Activated CD4-positive, alpha-beta memory T cell treated with anti-CD3 and anti-CD28 coated beads for 36 hours (primary cell): ENCODE measurements at places on chromosomes 7 and 10. TPM values are rescaled to one million over a fixed set of nuclear protein-coding genes. Genes with fewer than 3 reads are reported as not detected.

- peak; percentile 4 for DNase-seq
Observed at GRCh38 chr10:124995605-124996004, 53.7 kb downstream of the ZRANB1 start.

GRCh38 chr10:43202657-43203447 is 64.0 kb downstream of the RASGEF1A start:
- peak; percentile 63 for DNase-seq

DNA sequence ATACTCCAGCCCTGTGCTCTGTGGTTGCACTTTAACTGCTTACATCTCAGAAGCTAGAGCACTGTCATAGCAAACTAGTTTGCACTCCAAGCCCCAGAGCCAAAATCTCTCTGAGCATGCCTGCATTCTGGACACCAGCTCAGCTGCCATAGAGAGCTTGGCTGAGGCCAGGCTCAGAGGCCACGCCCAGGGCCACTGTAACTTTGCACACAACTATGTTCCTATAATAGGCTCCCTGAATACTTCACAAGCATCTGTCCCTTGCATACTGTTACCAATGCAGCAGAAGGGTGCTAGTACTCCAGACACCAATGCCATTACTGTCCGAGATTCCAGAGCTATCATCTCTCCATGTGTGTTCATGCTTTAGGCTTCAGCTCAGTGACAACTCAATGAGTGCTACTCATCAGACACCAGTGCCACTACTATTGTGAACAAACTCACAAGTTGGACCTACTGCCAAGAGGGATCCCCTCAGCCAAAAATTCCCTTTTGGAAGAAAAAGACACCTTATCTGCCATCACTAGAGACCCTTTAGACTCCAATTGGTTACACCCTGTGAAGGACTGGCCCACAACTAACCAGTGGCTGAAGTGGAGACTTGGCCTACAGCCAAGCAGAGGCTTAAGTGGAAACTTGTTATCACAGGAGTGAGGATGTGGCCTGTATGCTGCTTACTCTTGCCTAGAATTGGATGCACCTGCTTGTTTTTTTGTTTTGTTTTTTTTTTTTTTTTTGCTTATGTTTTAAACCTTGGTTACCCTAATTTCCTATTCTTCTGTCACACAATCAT is 211.6 kb upstream of the MAGI2 start:
- no peak for DNase-seq

GRCh38 chr10:104642658-104643302 is 1.7 kb downstream of the SORCS3 start:
- peak; percentile 52 for DNase-seq

The VAX1 gene
- not detected for total RNA-seq

DNA sequence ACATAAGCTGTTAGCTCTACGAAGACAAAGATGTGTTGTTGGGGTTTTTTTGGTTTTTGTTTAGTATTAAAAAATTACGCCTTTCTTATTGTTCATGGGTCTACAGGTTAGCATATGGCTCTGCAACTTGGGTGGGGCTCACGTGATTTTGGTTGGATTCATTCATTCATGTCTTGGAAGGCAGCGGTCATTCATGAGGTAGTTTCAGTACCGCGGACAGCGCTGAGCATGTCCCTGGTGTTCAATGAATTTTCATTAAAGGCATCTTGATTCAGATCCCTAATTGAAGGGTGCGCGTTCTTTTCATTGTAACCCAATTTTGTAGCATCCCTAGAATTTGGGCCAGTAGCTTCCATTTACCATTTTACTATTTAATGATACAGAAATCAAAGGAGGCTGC is 42.9 kb upstream of the TCERG1L start:
- DNase-seq: no peak

- peak; percentile 81 for DNase-seq
Observed at GRCh38 chr10:31707093-31708039, 221.3 kb downstream of the ARHGAP12 start.

DNA sequence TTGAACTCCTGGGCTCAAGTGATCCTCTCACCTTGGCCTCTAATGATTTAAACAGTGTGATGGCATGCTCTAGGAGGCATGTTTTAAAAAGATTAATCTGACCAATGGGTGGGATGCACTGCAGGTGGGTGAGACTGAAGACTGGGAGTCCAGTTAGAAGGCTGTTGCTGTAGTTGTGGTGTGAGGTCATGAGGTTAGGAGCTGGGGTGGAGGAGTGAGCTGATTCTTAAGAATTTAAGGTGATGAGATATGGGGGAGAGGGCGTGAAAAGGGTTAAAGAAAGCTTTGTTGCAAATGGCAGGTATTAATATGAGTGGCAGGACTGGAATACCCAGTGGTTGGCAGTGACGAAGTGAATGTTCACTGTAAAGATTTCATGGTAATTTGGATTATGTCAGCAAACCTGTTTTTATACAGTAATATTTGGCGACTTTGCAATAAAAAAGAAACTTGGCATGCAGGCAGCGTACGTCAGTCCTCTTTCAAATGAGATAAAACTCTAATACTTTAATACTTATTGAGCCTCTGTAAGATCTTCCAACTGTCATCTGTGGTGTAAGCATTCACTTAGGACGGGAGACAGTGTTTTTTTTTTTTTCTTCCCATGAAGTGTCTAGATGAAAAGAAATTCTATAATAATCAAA is 72.8 kb upstream of the MTPN start:
- DNase-seq: no peak

GRCh38 chr7:47817917-47818316 is 130.3 kb downstream of the PKD1L1 start:
- no peak for DNase-seq

DNA sequence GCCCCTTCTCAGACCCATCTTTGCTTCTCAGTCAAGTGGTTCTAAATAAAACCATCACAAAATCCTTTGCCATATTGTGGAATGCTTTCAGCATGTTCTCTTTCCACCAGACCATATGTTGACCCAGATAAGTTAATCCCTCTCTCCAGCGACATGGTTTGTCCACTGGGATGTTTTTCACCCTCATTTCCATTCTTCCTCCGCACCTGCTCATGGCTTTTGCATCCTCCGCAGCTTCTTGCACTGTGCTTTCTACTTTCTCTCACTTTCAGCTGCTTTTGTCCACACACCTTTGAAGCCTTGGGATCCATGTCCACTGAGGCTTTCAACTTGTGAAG is 52.3 kb upstream of the WAC start:
- no peak for DNase-seq

DNA sequence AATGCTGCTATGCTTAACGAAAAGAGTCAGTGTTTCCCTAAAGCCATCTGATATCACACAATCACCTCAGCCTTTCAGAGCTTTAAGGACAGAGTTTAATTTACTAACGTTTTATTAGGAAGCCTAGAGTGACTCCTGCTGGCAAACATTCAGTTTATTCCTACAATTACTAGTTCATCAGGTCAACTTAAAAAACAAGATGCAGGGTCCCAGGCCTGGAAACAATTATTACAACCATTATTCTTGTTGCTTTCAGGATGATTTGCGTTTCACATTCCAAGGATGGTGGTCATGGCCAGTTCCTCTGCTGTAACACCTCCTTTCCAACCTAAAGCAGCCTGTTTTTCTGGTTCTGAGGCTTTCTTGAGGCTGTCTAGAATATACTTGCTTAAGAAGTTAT is 1.5 kb upstream of the FAM53B start:
- no peak for DNase-seq

The PAX2 gene
- not detected for total RNA-seq

GRCh38 chr7:44325811-44326241 is 432 bp upstream of the CAMK2B start:
- no peak for DNase-seq

DNA sequence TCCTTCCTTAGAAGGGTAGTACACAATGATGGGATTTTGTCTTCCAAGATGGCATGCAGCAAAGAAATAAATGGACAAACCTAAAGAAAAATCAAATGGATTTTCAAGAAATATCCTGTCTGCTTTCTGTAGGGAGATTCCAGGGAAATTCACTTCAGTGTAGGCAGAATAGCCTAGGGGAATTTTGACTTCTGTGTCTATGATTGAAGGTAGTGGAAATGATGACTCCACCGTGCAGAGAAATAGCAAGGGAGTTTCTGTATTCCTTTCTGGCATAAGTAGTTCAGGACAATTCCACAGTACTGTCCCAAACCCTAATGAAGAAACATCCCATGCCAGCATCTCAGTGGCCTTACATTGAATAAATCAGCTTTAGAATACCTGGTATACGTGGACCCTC is 9.5 kb downstream of the ATOH7 start:
- no peak for DNase-seq

DNA sequence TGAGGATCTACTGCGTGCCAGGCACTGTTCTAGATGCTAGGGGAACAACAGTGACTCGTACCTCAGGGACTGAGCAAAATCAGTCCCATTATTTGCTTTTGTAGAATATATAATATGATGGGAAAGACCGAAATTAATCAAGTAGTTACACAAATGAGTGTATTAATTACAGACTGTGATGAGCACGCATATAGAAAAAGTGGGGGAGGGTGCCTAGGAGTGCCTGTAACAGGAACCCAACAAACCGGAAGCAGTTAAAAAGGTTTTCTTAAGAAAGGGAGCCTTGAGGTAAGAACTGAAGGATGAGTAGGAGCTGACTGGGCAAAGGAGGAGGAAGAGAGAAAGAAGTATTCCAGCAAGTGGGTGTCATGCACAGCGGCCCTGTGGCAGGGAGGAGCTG is 28.2 kb upstream of the IL6 start:
- DNase-seq: peak; percentile 44

- DNase-seq: no peak
Observed at GRCh38 chr7:110569486-110570205, 521.3 kb upstream of the LRRN3 start.

The SPDYE9 gene
- total RNA-seq: not detected

The CNTNAP2 gene
- total RNA-seq: not detected

DNA sequence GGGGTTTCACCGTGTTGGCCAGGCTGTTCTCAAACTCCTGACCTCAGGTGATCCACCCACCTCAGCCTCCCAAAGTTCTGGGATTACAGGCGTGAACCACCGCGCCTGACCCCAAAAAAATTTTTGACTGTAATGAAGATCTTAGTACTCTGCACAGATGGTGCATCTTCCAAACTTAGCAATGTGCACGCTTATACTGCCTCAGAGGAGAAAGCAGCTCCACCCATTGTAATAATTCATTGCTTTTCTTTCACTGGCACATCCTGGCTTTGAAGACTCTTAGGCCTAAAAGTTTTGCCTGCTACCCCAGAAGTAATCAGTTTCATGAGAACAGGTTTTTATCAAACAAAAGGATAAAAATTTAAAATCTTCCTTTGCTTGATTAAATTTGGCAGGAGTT is 52.1 kb upstream of the OIT3 start:
- DNase-seq: no peak

The SEC23IP gene
- total RNA-seq: 63.6 TPM

- no peak for DNase-seq
Observed at GRCh38 chr10:7792541-7792940, 4.6 kb downstream of the ATP5F1C start.

DNA sequence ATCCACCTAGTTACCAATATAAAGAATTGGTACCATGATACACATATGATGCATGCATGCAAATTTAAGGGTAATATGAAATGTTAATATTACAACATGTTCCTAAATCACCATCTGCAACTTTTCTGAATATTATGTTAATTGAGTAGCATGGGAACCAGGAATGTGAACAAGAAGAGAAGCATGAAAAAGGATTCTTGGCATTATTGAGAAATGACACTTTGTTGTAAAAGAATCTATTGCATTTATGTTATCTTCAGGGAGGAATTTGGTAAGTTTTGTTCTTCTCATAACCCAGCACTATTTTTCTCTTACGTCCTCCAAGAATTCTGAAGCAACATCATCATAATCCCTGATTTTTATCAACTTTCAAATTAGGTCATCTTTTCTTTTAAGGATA is 159.9 kb upstream of the SLC25A13 start:
- DNase-seq: no peak

DNA sequence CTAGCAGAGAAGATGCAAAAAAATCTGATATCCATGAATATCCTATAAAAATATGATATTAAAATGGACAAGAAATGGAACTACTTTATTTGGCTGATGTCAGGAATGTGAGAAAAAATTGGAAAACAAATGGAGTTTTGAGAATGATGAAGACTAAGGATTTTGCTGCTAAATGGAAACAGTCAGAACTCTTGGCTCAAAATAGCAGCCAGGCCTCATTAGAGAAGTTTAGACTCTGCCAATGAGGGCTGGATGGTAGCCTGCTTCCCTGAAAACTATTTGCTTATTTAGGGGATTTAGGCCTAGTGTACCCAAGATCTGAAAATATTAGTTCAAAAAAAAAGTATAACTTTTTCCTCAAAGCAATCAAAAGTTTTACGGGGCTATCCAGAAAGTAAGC is 458.5 kb downstream of the TFEC start:
- DNase-seq: no peak

DNA sequence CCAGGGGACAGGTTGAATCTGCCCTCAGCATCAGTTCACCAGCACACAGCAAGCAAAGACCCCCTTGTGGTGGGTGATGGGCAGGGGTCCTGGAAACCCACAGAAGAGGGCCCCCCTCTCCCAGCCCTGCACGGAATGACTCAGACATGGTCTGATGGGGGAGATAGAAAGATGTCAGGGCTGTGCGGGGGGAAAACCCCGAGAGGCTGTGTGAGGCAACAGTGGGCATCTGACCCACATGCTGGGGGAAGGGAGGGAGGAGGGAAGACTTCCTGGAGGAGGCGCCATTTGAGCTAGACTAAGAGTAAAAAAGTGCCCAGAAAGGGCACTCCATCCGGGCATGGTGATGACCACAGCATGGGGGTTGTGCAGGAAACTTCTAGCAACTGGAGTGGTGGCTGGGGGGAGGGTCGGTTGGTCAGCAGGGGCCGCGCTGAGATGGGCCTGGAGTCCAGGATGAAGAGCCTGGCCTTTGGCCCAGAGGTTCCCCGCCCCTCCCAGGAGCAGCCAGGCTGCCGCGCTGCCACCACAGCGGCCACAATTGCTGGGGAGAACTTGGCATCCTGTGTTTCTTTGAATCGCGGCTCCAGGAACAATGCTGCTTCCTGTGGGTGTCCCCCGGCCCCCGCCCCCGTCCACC is 2.5 kb downstream of the LFNG start:
- peak; percentile 90 for DNase-seq

The GNGT1 gene
- total RNA-seq: not detected
